NCI-H1105 (cell line): ENCODE measurements at places on chromosomes 4 and X.

- DNase-seq, result no peak
These were observed 72.3 kb downstream of the NR3C2 start for GRCh38 chr4:148369919-148370318.

GRCh38 chr4:89134775-89135319 lies 23.5 kb downstream of the TIGD2 start:
- no peak for DNase-seq

- DNase-seq, result no peak
These were observed 74.4 kb downstream of the SORCS2 start for GRCh38 chr4:7266525-7267292.

DNA sequence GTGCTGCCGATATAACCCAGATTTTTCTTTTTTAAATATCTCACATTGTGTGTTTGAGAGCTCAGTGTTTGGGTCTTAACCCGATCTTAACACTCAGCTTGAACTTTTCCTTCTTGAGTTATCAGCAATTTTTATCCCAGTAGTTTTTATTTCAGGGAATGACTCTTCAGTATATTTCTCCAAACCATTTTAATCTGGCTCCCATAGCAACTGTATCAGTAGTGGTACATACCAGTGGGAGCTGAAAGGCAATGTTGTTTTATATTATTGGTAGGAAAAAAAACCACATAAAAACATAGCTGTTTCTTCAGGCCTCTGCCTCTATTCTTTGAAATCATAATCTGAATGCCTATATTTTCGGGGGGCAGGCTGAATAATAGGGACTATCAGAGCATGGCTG lies 111.1 kb downstream of the SLC4A4 start:
- no peak for DNase-seq

DNA sequence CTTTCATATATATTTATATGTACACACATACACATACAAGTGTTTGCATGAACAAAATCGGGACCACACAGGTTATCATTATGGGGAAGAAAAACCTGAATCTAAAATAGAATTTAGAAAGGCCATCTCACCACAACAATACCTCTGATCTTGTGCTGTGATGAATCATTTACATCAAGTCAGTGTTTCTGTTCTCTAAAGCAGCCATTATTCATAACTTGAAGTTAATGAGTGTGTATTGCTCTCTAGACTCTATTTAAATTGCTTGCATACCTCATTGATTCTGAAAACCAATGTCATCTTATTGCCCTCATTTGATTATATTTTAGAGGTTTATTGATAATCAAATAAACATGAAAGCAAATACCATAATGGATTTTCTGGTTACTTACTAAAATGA lies 71.6 kb downstream of the FAM114A1 start:
- DNase-seq, result no peak

DNA sequence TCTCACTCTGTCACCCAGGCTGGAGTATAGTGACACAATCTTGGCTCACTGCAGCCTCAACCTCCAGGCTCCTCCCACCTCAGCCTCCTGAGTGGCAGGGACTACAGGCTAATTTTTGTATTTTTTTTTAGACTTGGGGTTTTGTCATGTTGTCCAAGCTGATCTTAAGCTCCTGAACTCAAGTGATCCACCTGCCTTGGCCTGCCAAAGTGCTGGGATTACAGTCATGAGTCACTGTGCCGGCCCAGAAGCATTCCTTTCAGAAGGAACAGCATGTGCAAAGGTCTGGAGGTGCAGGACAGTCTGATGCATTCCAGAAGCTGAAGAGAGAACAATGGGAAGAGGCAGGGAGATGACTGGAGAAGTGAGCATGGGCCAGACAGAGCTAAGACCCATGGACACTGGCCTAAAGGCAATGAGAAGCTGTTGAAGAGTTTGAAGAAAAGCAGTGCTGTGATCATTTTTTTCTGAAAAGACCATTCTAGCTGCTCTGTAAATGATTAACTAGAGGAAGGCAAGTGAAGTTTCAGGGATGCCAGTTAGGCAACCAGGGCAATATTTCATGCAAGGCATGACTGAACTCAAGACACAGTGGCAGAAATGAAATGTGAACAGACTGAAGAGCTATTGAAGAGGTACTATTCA lies 43.2 kb downstream of the MANBA start:
- DNase-seq, result no peak

GRCh38 chr4:138241281-138242075 lies 671 bp downstream of the SLC7A11 start:
- no peak for DNase-seq

- DNase-seq, result no peak
These were observed 630.4 kb upstream of the BOD1L1 start for GRCh38 chr4:14257903-14258302.

DNA sequence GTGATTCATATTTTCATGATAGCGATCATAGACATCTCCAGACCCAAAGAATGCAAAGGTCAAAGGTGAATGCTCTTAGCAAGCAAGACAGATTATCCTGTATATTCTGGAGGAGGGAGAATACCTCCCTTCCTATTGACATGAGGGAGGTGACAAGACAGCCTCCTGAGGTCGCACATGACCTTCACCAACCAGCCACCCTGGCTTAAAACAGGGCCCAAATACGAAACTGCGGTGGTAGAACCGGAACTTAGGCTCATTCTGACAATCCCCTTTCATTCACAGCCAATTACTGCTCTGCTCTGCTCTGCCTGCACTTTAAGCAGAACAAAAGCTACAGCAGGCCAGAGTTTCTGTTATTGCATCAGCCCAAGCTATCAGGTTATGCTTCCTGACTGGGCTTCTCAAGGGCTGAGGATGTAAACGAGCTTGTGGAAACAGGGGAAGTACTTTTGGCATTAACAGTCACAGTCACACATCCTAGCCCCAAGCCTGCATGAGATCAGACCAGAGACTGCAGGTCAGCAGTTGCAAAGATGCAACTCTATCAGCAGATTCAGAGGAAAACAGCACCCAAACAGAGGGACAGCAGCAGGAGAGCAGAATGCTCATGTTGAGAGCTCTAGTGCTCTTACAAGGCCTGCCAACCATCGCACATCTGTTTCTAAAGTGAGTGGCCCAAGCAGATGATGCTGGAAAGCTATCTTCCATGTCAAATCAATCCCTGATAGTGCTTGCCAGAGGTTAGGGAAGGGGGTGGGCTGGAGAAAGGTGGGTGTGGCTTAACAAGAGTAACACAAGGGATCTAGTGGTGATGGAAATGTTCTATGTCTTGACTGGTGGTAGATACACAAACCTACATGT lies 51.3 kb upstream of the MAP3K15 start:
- no peak for DNase-seq

GRCh38 chr4:64799751-64800150 lies 390.5 kb upstream of the TECRL start:
- no peak for DNase-seq

DNA sequence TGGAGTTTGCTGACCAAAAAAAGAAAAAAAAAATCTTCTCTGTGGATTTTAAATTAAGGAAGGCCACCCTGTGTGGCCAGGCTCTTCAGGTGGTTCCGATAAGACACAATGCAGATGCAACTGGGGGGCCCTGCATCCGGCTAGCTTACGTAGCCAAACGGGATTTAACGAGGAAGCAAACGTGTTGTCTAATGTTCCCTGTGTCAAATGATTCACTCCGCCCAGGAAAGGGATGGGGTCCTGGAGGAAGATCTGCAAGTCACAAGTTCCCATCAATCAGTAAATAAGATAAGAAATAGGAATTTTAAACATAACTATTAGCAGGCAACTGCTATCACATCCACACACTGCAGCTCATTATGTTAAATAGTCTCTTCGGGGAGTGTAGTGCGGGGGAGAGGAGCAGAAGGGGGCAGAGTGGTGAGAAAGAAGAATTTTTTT lies 216.4 kb upstream of the GYPA start:
- DNase-seq, result no peak

DNA sequence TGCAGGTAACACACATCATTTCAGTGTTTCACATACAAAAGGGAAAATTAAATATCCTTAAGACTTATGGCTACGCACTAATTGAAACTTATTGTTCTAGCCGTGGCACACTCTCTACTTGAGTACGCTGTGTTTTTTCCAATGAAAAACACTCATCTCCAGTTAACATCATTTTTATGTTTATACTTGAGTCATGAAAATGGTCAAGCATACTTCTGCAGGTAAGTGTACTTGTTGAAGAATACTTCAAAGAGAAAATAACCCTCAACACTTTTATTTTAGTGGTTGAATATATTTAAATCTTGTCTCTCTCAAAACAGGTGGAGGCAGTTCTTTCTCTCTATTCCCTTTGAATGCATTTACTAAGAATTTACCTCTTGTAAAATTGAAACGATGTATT lies 538.7 kb upstream of the PCDH7 start:
- DNase-seq, result no peak

GRCh38 chrX:121365572-121366161 lies 318.3 kb downstream of the GLUD2 start:
- no peak for DNase-seq

GRCh38 chrX:3521396-3521795 lies 174.9 kb upstream of the MXRA5 start:
- DNase-seq, result no peak

GRCh38 chr4:105283501-105283900 lies 136.8 kb downstream of the TET2 start:
- DNase-seq, result no peak

- no peak for DNase-seq
These were observed 177.3 kb upstream of the FAT1 start for GRCh38 chr4:186900984-186901383.

GRCh38 chr4:33395731-33396485 lies 2675.7 kb downstream of the PCDH7 start:
- DNase-seq, result no peak

- peak; percentile 80 for DNase-seq
These were observed 484.2 kb downstream of the BCOR start for GRCh38 chrX:39613482-39613995.

DNA sequence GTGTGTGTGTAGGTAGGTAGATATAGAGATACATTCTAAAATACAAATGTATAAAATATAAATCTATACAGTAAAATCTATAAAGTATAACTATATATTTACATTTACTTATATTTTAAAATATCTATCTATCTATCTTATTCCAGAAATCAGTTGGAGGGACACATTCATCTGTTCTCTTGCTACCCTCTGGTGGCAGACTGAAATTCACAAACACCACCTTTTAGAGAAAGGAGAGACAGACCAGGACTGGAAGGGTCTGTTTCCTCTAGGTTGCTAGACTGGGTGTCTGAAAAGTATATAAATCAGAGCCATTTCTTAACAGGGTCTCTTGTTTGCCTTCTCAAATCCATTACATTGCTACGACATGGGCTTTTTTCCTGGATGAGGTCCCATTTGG lies 343.0 kb downstream of the OPHN1 start:
- no peak for DNase-seq
